ENCODE measurements at places on chromosomes 3 and 15.

DNA sequence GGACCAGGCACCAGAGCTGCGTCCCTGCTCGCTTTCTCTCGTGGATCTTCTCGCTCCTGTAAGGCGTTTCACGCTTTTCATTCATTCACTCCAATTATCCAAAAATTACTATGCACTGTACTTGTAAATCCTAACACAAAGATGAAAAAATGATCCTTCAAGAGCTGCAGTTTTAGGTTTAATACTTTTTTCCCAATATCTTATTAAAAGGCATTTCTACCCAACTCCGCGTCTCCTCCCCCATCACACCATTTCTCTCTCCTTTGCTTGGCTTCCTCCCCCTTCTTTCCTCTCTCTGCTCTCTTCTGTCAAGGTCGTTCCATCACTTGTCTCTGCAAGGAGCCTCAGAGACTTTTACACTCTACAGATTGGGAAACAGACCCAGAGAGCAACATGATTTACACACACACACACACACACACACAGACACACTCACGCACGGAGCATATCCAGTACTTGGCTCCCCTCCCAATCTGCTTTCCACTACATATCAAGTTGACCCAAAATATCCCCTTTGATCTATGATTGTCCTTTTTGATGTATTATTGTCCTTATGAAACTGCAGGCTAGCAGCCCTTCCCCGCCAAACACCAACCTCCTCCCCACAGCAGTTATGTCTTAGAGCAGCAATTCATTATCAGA is 479 bp upstream of the CLDN1 start:
- DNase-seq: no peak

DNA sequence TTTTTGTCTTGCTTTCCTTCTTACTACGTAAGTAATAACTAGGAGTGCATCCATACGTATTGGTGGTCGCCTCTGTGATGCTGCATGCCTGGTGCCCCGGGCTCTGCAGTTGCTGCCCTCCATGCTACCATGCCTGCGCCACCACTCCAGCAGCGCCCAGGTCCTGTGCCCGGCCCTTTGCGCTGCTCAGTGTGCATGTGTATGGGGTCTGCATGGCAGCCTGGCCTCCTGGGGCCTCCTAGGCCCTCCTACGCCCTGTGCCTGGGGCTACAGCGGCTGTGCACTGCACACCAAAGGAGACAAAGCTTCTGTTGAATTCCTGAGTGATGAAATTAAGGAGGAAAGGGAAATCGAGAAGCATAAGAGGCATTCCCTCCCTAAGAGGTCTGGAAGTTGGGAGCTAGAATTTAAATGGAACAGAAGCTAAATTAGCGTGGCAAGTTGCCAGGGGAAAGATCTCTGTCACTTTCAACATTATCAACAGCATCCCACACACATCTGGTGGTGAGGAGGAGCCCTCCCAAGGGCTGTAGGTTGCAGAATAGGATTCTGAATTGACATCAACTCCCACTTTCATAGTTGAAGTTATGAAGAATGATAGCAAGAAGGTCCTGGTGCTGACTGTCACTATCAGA is 275.0 kb upstream of the CHRM5 start:
- DNase-seq: no peak

DNA sequence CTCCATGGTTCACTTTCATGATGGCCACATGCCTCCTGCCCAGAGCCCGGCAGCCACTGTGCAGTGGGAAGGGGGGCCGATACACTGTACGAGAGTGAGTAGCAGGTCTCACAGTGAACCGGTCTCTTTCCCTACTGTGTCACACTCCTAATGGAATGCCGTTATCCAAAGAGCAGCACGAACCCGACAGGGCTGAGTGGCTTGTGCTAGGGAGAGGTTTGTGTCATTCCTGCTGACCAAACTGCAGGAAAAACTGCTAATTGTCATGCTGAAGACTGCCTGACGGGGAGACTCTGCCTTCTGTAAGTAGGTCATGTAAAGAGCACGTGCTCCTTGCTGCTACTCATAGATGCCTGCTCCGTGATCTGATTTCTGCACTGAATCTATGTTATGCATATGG is 105.1 kb downstream of the ARPP21 start:
- no peak for DNase-seq

DNA sequence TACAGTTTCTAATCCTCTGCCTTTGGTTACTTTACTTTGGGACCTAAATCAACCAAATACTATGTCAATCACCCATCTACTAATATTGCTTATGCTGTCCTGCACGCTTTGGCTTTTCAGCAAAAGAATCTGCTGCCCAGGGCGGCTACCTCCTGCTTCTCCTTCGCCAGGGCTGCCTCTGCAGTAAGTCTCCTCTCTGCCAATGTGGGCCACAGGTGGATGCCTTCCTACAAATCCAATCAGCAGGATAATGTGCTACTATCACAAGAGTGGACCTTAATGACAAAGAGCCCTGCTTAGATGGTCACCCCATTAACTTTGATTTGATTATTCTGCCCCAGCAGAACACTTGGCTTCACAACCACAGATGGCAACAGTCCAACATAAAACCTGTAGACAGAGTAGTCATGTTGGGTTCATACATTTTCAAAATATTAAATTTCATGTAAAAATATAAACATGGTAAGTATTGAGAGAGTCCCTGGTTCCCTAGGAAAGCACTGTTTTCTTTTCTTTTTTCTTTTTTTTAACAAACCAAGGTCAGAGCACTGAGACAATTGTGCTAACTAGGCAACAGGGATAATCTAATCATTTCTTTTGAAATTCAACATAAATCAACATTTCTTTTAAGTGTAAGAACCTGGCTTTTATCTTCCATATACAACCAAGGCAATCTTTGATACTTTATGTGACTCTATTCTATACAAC is 298.3 kb downstream of the ZBTB20 start:
- DNase-seq: no peak

GRCh38 chr3:174242311-174243041 is 616.7 kb upstream of the NAALADL2 start:
- no peak for DNase-seq

- DNase-seq: no peak
Observed at GRCh38 chr3:153789380-153789779, 331.8 kb upstream of the ARHGEF26 start.
